ENCODE measurements at places on chromosomes 7 and 10.

DNA sequence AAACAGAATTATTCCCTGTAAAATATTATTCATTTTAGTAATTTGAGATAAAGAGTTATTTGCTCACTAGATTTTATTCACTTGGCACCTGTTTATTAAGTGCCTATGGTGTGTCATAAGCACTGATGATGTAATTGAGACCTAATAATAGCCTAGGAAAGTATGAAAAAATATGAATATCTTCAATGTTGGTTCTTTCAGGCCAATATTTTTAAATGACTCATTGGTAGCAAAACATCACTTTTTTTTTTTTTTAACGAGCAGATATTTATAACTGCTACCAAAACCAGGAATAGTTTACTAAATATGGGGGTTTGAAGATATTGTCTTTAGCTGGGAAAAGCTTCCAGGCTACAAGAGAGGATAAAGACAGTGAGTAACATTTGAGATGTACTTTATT, 228.0 kb downstream of the PRKG1 start:
- DNase-seq = no peak

- DNase-seq = no peak
Measured at GRCh38 chr7:66140924-66141323, 26.3 kb downstream of the CRCP start.

GRCh38 chr10:75400771-75401568, 594 bp downstream of the ZNF503 start:
- no peak for DNase-seq

DNA sequence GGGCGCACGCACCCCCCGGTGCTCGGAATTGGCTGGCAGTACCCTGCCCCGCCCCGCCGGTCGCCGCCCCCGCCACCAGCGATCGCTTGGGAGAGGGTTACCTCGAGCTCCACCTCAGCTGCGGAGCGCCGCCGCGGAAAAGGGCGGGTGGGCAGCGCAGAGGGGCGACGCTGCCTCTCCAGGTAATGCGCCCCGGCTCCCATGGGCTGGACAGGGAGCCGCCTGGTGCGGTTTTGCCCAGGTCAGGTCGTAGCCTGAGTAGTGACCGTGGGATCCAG, 1.3 kb downstream of the PFKFB3 start:
- DNase-seq = no peak

- DNase-seq = no peak
Measured at GRCh38 chr7:114534953-114535352, 120.3 kb downstream of the FOXP2 start.

- no peak for DNase-seq
Measured at GRCh38 chr10:124629415-124629814, 114.8 kb downstream of the FAM53B start.

GRCh38 chr10:97771055-97771891, 526 bp downstream of the SFRP5 start:
- no peak for DNase-seq

Data from cortex of kidney (tissue), 1 donor.